ENCODE measurements at places on chromosomes 5 and 9.

GRCh38 chr5:107425541-107426031 is 245.2 kb downstream of the EFNA5 start:
- peak; percentile 19 for DNase-seq

GRCh38 chr9:120693700-120694008 is 20.6 kb downstream of the MEGF9 start:
- DNase-seq: no peak

GRCh38 chr5:91245871-91246270 is 137.2 kb downstream of the ARRDC3 start:
- no peak for DNase-seq

DNA sequence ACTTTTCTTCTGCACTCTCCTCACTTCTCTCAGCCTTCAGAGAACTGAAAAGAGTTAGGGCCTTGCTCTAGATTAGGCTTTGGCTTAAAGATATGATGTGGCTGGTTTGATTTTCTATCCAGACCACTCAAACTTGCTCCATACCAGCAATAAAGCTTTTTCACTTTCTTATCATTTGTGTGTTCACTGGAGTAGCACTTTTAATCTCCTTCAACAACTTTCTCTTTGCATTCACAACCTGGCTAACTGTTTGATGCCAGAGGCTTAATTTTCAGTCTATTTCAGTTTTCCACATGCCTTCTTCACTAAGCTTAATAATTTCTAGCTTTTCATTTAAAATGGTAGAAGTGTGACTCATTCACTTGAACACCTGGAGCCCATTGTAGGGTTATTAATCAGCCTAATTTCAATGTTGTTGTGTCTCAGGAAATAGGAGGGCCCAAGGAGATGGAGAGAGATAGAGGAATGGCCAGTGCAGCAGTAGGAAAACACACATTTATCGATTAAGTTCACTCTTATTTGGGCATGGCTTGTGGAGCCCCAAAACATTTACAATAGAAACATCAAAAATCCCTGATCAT is 5.9 kb downstream of the ATPSCKMT start:
- DNase-seq: no peak

DNA sequence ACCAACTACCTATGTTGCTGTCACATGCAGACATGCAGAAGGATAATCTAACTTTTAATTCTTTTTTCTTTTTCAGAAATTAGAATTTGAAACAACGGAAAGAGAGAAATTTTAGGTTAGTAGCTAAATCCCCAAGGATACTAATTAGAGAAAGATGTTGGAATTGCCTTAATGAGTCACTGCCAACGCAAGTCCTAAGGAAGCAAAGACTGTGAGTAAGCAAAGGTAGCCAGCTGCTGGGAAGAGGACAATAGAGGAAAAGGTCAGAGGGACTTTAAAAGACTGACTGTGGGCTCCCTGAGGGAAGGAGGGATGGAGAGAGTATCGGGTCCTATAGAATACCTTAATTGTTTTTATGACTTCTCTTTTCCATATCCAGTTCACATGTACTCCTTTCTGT is 461.9 kb upstream of the PAPPA start:
- DNase-seq: peak; percentile 72

GRCh38 chr5:73178265-73178664 is 5.3 kb downstream of the TMEM174 start:
- DNase-seq: no peak

DNA sequence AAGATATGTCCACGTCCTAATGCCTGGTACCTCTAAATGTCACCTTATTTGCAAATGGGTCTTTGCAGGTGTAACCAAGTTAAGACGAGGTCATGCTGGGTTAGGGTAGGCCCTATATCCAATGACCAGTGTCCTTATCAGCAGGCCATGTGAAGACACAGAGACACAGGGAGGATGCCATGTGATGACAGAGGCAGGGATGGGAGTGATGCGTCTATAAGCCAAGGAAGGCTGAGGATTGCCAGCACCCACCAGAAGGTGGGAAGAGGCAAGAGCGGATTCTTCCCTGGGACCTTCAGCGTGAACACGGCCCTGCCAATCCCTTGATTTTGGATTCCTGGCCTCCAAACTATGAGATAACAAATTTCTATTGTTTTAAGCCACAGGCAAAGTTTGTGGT is 123.4 kb upstream of the CXCL14 start:
- DNase-seq: no peak

- DNase-seq: no peak
Observed at GRCh38 chr5:128304791-128305190, 221.2 kb downstream of the SLC12A2 start.

GRCh38 chr5:8349855-8350254 is 480.9 kb downstream of the MTRR start:
- no peak for DNase-seq

DNA sequence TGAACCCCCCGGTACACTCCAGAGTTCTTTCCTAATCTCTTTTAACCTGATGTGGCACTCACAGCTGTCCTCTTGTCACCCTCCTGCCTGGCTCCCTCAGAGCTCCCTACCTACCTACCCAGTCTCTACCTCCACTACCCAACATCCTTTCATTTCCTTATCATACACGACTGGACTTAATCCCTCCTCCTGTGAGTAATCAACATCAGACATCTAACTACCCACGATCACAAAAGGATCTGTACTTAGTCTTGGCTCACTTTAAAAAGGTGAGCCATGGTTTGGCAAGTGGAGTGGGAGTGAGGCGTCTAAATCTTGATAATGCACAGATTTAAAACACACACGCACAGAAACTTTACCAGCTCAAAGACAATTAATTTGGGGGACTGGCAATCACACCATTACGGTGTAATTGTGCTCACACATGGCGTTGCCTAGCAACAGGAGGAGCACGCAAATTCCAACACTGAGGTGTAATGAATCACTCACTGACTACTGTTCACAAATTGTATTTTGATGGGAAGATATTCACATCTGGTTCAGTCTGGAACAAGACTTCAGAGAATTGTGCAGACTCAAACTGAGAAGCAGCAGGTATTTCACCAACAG is 235.9 kb downstream of the EPB41L4A start:
- DNase-seq: no peak

DNA sequence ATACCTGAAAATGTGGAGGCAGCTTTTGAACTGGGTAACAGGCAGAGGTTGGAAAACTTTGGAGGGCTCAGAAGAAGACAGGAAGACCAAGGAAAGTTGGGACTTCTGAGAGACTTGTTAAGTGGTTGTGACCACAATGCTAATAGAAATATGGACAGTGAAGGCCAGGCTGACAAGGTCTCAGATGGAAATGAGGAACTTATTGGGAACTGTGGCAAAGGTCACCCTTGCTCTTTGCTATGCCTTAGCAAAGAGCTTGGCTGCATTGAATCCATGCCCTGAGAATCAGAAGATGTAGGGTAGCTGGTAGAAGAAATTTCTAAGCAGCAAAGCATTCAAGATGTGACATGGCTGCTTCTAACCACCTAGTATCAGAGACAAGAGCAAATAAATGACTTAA is 244.4 kb upstream of the ADRA1B start:
- DNase-seq: no peak

All from HFF-Myc (cell line).